ENCODE measurements at places on chromosomes 7 and 10.

- DNase-seq = peak; percentile 76
Measured at GRCh38 chr10:104350127-104350635, 3.5 kb upstream of the CFAP58 start.

DNA sequence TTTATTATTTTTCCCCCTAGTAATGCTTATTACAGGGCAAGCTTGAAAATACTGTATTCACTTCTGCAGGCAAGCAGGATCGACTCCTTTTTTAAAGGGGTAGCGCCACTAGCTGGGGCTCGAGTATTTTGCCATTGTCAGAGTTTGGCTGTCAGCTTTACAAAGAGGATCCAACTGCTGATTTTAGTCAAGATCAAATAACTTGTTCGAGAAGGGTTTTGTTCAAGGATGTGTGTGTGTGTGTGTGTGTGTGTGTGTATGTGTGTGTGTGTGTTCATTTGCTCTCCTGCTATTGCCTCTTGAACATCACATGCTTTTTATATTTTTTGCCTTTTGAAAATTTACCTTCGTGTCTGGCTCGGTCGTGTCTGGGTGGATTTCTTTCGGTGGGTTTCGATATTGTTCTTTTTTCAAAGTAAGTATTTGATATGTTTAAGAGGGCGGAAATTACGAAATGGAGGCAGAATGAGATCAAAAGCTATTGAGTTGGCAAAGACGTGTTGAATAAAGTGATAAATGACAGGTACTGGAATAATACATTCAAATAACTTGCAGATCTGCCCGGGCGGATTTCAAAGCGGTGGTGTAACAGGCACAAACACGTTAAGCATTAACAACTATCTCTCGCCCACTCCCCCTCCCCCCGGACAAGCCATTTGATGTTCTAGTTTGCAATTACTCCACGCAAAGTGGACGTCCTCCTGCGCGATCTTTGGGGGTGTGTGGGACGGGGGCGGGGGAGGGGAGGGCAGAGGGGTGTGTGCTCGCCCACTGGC is 1.1 kb downstream of the ARID5B start:
- peak; percentile 70 for DNase-seq

DNA sequence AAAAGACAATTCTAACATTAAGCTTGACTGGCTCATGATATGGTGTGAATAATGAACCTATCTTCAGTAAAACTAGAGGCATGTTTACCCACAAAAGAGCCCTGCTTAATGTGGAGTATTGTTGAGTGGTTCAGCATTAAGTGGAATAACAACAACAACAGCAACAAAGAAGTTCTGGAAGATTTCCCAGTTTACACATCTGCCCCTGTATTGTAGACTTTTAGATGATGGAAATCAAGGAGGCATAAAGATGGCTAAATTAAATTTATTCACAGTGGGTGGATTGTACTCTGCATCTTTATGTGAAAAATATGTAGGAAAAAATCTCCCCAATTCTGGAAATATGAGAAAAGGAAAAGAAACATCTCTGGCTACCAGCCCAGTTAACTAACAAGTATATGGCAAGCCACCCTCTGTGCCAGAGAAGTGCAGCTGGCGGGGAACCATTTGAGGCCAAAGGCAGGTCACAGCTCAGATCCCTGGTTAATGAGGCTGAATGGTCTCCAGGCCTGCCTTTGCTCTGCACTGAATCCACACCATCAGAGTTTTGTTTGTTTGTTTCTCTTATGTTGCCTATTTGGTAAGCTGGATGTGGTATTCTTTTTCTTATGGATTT is 186.0 kb downstream of the SEMA3D start:
- no peak for DNase-seq

DNA sequence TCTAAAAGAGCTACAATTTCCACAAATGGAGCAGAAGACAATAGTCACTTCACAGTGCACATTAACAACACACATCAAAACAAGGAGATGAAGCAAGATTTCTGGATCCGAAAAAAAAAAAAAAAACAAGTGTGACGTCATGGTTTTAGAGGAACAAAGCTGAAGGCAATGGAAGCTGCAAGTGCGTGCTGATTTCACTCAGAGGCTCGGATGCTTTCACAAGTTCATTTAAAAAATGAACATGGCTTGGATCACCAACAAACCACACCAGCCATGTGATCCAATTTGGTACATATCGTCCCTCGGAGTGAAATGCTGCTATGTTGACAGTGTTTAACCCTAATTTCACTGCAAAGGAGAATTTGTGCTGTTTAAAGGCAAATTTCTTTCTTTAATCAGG is 337.0 kb upstream of the PRKCQ start:
- no peak for DNase-seq

- DNase-seq = no peak
Measured at GRCh38 chr10:66501356-66501755, 424.5 kb upstream of the LRRTM3 start.

DNA sequence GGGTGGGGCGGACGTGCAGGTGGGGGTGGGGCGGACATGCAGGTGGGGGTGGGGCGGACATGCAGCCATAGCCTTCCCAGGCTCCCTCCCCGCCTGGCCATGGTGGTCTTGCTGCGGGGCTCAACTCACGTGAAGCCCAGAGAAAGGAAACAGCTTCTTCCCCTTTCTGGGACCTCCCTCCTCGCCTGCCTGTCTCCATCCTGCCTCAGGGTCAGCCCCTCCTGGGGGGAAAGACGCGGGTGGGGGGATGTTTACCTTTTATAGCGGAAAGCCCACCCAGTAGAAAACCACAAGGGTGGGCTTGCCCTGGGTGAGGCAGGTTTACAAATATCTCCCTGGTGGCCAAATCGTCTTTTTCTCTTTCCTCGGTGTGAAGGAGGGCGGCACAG is 520.0 kb downstream of the GLRX3 start:
- no peak for DNase-seq

DNA sequence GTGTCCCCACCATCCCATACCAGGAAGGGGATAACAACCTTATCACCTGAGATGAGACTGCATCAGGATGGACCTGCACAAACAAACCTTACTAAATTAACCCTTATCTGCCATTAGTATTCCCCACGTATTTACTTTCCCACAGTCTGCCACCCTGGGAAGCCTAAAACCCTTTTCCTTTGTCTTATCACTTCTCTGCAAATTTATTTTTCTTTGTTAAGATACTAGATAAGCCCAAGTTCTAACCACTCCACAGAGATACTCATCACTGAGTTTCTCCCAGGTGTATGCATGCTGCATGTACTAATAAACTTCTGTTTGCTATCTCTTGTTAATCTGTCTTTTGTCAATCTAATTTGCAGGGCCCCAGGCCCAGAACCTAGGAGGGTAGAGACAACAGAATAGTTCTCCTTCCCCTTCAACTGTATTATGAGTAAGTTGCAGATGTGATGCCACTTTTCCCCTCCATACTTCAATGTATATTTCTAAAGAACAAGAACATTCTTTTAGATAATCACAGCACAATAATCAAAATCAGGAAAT is 66.0 kb downstream of the ELMO1 start:
- DNase-seq = no peak

- DNase-seq = no peak
Measured at GRCh38 chr7:18995270-18995671, 122.2 kb downstream of the TWIST1 start.

GRCh38 chr7:41685684-41686083 is 17.2 kb downstream of the INHBA start:
- DNase-seq = no peak

- DNase-seq = peak; percentile 62
Measured at GRCh38 chr7:41085244-41085643, 617.6 kb downstream of the INHBA start.

- no peak for DNase-seq
Measured at GRCh38 chr7:122867471-122867980, 18.7 kb downstream of the CADPS2 start.

GRCh38 chr7:48837266-48837665 is 87.1 kb upstream of the CDC14C start:
- DNase-seq = no peak

DNA sequence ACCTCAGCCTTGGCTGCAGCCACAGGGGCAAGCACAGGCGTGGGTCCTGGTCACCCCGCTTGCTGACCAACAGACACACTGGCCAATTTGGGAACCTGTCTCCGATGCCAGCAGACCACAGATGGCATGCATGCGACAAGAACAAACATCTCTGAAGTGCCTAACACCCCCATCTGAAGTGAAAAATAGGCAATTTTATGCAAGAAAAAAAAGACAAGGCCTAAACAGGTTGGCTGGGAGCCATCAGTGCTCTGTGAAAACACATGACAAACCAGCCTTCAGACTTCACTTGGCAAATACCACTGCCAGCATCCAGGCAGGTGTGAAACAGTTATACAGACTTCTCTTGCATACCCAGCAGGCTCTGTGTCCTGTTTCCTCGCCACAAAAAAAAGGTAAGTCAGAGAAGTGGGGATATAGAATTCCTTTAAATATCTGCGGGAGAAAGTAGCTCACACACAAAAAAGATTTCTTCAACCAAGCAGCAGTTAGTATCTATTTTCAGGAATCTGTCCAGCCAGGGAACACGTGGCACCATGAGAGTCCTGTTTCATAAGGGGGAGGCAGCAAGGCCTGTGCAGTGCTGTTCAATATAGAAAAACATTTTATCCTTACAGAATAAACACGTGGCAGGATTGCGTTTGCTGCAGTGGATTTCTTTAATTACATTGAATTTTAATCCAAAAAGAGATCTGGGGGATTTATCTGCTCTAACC is 293.4 kb upstream of the MKLN1 start:
- DNase-seq = no peak

DNA sequence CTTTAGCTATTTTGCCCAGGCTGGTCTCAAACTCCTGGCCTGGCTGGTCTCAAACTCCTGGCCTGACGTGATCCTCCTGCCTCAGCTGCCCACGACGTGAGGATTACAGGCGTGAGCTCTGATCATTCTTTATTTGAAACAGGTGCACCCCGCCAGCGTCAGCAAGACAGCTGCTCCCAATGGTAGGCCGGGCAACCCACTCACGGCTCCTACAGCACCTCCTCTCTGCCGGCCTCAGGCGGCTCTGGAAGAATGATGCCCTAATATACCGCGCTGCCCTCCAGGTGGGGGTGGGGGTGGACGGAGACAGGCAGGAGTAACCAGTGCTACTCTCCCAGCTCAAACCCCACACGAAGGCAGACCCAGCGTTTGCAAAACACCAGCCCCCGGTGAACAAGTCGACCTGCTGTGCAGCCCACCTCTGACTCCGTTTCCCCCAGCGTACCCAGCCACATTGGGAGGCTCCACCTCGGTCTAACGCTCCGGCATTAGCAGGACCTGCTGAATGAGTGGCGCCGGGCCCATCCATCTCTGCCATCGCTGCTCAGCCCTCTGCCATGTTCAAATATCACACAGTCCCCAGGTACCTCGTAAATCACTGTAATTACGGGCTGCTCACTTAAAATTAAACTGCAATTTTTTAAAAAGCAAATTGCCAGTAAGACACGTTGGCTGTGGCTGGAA is 148.6 kb downstream of the ELFN1 start:
- DNase-seq = no peak

- DNase-seq = no peak
Measured at GRCh38 chr10:13617116-13617515, 30.4 kb downstream of the PRPF18 start.

- no peak for DNase-seq
Measured at GRCh38 chr7:41730668-41731067, 27.8 kb upstream of the INHBA start.

GRCh38 chr10:85611746-85612377 is 754.7 kb downstream of the GRID1 start:
- no peak for DNase-seq

- no peak for DNase-seq
Measured at GRCh38 chr7:156673454-156673853, 32.9 kb downstream of the RNF32 start.

DNA sequence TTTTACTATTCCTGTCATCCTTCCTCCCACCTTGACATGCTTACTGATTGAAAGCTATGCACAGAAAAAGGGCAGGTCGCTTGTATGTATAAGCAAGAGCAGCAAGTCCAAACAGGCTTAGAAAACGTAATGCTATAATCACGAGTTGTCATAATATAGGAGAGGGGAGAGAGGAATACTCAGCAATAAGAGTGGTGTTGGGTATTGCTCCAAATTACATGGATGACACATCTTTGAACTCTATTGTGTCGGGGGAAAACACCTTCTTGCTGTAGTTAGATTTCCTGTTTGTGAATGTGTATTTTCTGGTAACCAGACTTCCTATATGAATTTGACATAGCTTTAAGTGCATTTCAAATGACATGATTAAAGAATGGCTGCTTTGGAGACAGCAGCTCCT is 7.5 kb downstream of the MET start:
- DNase-seq = no peak

GRCh38 chr7:135828604-135829003 is 80.0 kb upstream of the FAM180A start:
- DNase-seq = no peak

- no peak for DNase-seq
Measured at GRCh38 chr10:77406764-77407430, 230.7 kb downstream of the KCNMA1 start.

GRCh38 chr10:129021594-129022304 is 445.3 kb upstream of the MGMT start:
- DNase-seq = no peak

- DNase-seq = no peak
Measured at GRCh38 chr7:96238474-96238873, 83.4 kb downstream of the SLC25A13 start.

DNA sequence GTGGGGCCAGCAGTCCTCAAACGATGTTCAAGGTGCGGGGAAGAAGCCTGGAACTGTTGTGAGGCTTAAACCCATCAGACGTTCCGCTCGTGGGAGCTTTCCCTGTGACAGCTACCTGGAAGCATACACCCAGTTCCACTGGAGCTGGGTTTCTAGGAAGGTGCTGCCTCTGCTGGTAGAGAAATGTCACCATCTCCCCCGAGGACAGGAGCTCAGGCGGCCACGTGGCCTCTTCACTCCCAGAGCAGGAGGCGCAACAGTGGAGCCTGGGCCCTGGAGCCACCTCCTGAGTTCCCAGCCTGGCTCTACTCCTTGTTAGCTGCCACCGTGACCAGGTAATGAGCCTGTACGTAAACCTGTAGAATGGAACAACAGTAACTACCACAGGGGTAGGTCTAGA is 156.1 kb downstream of the ADARB2 start:
- no peak for DNase-seq

- no peak for DNase-seq
Measured at GRCh38 chr10:13759168-13759567, 172.4 kb downstream of the PRPF18 start.

DNA sequence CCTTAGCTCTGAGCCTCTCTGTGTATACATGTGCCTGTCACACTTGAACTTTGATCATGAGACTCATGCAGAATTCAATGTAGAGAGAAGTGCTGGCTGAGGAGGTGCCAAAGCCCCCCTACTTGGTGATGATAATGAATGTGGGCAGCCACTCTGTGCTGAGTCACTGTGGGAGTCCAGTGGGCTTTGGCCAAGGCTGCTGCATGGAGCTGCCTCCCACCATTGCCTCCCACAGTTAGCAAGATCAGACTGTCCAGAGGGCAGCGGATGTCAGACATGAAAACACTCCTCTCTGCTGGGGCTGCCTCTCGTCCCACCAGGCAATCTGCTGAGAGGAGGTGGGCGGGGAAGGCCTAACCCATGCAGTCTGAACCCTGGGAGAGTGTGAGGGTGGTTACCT is 180.3 kb downstream of the SH2D4B start:
- DNase-seq = no peak

- no peak for DNase-seq
Measured at GRCh38 chr10:7111561-7111960, 299.3 kb downstream of the SFMBT2 start.

GRCh38 chr10:75954486-75954885 is 523.1 kb downstream of the LRMDA start:
- DNase-seq = no peak

All from ACHN (cell line).